ENCODE measurements at places on chromosomes 11 and 22. TPM values are rescaled to one million over a fixed set of nuclear protein-coding genes. Genes with fewer than 3 reads are reported as not detected.
A peak's percentile ranks its signal among the peaks of the same experiment; 100 is the strongest.

FIBIN gene
- 120 TPM for total RNA-seq

- no peak for DNase-seq
- peaks cover 52% of the 10 kb centered on the region for H3K4me1 ChIP-seq
- H3K36me3 ChIP-seq = no peaks in the 10 kb centered on the region
Observed at GRCh38 chr11:86681483-86681756, 9.0 kb upstream of the ME3 start.

DNA sequence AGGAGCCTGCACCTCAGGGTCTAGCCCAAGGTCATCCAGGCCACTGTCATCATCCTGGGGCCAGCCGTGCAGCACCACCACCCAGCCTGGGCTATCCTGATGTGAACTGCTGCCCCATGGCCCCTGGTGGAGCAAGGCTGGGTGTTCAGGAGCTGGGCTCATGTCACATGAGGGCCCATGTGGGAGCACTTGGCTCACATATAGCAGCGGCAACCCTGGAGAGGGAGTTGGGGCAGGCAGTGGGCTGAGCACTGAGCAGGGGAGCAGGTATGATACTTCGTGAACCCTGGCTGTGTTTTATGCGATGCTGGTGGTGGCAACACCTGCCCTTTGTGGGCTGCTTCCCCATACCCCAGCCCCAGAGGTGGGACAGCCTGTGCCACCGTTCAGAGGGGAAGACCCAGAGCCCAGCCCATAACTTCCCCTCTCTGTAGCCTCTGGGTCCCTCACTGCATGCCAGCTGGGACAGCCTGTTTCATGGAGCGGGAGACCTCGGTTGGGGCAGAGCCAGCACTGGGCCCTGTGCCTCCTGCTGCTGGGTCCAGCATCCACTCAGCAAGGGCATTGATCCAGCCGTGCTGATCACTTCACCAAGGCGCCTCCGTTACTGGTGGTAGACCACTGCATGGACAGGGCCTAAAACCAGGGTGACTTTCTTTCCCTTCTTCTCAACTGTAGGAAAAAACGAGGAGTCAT, 62.5 kb upstream of the SUSD2 start:
- no peaks in the 10 kb centered on the region for H3K4me1 ChIP-seq
- H3K27me3 ChIP-seq = no peaks in the 10 kb centered on the region
- peaks cover 98% of the 10 kb centered on the region for H3K36me3 ChIP-seq
- H3K4me3 ChIP-seq = no peak overlapping the region
- DNase-seq = no peak

GRCh38 chr11:20162824-20163782, 2.8 kb upstream of the DBX1 start:
- peak overlapping the region; percentile 46 for H3K4me3 ChIP-seq
- no peak overlapping the region for H3K27ac ChIP-seq
- no peaks in the 10 kb centered on the region for H3K27me3 ChIP-seq

DNA sequence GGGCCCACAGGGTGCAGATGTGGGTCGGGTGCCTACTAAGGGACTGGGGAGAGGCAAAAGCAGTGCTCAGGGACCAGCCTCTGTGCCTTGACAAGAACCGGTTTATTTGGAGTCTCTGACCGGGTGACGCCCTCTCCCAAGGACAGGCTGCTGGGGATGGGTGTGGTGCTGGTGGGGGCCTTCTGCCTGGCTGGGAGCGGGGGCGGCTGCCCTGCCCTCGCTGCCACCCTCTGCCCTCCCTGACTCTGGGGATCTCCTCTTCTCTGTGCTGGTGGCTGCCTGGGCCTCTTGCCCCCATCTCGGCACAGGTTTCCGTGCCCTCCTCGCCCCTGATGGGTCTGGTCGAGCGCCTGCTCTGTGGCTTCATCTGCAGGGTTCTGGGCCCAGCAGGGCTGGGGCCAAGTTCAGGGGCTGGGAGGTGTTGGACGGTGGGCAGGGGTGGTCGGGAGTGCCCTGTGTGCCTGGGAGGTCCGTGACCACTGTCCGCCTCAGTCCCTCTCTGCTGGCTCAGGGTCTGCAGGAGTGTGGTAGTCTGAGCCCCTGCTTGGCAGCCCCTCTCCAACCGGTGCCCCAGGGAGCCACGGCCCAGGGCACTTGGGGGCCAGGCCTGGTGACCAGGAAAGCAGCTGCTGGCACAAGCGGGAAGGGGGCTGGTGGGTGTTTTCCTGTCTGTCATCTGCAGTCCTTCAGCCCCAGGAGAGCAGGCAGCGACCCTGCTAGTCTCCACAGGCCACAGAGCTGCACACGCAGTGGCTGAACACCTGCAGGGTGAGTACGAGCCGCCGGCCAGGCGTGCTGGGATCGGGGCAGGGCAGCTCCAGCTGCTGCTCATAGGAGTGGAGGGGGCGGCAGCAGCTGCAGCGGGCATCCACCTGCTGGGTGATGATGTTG, 23.5 kb downstream of the MUC6 start:
- no peak for DNase-seq
- H3K4me3 ChIP-seq = no peak overlapping the region
- H3K27me3 ChIP-seq = no peaks in the 10 kb centered on the region
- no peak overlapping the region for H3K27ac ChIP-seq
- no peaks in the 10 kb centered on the region for H3K4me1 ChIP-seq
- peaks cover 58% of the 10 kb centered on the region for H3K36me3 ChIP-seq

DNA sequence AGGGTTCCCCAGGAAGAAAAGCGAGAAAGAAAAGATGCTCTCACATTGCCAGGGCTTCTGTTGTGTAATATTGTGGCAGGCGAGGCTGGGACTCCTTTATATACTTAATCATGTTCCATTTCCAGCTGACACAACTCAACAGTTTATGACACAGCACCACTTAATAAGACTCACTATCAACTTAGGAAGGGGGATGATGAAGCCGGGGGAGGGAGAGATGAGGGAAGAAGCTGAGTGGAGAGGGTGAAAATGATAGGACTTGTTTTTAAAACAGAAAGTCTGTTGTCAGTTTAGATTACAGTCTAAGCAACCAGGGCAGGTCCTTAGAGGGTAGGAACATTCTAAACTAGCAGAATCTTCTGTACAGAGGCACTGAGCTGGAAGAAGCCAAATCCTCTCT, 397.0 kb downstream of the NXPE2 start:
- H3K27ac ChIP-seq = no peak overlapping the region
- DNase-seq = no peak
- no peak overlapping the region for H3K4me3 ChIP-seq
- no peaks in the 10 kb centered on the region for H3K27me3 ChIP-seq
- H3K4me1 ChIP-seq = no peaks in the 10 kb centered on the region
